ENCODE measurements at places on chromosomes 3 and 15.
A peak's percentile ranks its signal among the peaks of the same experiment; 100 is the strongest.

GRCh38 chr3:153927107-153927506 lies 194.1 kb upstream of the ARHGEF26 start:
- no peak for DNase-seq

DNA sequence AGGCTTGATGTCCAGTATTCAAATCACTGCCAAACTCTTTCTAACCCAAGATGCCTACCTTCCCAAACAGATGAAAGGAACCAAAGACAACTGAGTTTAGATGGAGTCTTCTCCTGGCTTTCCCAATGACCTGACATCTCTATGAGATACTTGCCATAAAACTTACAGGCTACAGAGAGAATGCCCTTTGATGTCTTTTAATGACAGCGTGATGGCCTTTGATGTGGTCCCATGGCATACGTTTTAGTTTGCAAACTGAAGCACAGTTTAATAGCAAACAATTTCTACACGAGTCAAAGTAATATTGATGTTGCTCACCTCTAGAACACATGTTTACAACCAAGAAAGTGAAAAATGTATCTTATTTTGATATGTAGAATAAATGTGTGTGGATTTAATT lies 73.2 kb downstream of the ZIC4 start:
- no peak for DNase-seq

GRCh38 chr3:48783304-48783703 lies 64.4 kb downstream of the PRKAR2A start:
- DNase-seq = no peak

DNA sequence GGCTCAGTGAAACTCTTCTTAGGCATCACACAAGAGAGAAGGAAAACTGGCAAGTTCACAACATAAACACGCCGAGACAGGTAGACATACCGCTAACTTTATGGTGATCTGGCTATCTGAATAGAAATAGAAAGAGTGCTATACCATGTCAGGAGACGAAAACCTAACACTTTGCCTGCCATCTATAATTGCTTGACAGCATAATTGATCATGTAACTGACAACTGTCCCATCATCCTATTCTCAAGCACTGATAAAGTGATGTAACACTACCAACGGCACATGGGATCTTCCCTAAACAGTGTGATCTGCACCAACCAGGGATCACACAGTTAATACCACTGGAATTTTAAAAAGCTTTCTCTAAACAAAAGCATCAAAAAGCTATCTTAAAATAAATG lies 270.9 kb upstream of the NSMCE3 start:
- DNase-seq = no peak

DNA sequence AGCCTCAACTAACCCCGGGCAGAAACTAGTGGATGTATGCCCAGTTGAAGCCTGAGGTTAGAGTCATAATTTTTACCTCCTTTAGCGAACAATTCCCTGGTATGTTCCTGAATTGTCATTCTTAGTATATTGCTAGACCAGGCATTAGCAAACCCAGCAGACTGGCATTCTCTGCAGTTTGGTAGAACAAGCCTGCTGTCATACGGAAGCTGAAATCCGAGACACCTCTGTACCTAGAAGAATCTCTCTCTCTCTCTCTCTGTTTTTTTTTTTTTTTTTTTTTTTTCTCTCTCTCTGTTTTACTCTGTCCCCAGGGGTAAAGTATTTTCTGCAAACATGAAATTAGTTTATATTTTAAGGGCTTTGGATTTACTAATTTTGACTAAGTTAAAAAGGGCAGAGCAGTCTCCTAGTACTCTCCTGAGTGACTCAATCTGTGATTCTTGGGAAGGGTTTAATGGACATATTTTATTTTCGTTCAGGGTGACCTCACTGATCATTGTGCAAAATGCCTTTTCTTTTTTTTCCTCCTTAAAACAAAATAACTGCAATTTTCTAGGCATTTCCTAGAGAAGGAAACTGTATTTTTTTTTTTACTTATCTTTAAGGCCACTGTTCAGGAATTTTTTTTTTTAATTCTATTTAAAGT lies 133.6 kb upstream of the ICE2 start:
- no peak for DNase-seq

- no peak for DNase-seq
Observed at GRCh38 chr3:12467746-12468145, 16.5 kb upstream of the TSEN2 start.

DNA sequence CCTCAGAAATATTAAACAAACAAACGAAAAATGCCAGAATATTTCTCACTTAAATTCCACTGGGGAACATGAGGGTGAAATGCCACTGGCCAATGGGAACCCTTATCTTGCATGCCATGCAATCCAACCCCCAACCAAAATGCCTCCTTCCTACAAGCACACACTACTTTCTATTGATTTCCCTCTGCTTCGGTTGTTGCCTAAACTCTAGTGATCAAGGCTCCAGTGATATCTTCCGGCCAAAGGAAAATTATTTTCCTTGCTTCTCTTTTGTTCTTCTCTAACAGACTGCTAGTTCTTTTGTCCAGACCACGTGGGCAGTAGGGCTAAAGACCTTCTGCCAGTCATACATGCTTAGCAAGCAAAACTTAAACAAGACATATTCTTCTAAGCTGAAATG lies 115.7 kb downstream of the TMCC1 start:
- no peak for DNase-seq

GRCh38 chr3:127351775-127352350 lies 64.0 kb upstream of the PRR20G start:
- no peak for DNase-seq

GRCh38 chr3:18234717-18235335 lies 190.3 kb downstream of the SATB1 start:
- DNase-seq = no peak

- DNase-seq = no peak
Observed at GRCh38 chr3:52535411-52536111, 844 bp upstream of the UQCC5 start.

- no peak for DNase-seq
Observed at GRCh38 chr3:139522421-139522820, 17.1 kb downstream of the RBP1 start.

GRCh38 chr3:121698901-121699300 lies 38.2 kb upstream of the HCLS1 start:
- no peak for DNase-seq

DNA sequence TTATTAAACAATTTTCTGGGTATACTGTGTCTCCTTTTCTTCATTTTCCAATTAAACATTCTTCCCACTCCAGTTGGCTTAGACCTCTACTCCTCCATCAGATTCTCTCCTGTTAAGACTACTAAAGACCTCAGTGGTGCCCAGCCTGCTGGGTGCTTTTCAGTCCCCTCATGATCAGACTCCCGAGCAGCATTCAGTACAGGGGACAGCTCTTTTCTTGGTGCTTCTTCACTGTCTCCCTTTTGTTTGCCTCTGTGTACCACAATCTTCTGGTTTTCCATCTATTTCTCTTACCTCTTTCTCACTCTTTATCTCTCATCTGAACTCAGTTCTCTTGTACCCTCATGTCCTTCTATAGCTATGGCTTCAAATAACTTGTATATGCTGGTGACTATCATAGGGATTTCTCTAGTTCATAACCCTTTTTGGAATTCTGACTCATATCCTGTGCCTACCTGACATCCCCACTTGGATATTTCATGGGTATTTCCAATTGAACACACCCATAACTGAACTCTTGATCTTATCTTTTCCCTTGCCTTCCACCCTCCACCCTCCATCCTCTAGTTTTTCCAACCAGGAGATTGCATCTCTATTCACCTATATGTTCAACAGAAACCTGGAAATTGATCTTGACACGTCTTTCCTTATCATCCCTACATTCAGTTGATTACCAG lies 55.6 kb upstream of the ABHD10 start:
- DNase-seq = no peak

- no peak for DNase-seq
Observed at GRCh38 chr3:122067588-122068240, 12.6 kb downstream of the CD86 start.

DNA sequence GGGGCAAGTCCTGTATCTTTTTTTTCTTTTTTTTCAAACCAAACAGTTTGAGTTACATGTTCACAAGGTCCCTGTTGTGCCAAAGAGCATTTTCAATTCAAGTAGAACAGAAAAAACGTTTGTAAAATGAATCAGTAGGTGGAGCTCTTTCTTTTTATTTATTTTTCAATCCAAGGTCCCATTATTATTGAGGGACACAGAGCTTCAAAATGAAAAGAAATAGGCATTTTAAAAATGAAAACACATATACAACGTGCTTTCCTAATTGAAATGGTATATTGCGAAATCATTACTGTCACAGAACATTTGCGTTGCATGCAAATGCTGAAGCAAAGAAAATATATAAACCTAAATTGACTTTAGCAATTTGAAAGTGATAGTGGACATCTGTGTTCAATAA lies 711.0 kb downstream of the MECOM start:
- peak; percentile 19 for DNase-seq

- DNase-seq = no peak
Observed at GRCh38 chr3:129686941-129687340, 80.5 kb upstream of the PLXND1 start.

DNA sequence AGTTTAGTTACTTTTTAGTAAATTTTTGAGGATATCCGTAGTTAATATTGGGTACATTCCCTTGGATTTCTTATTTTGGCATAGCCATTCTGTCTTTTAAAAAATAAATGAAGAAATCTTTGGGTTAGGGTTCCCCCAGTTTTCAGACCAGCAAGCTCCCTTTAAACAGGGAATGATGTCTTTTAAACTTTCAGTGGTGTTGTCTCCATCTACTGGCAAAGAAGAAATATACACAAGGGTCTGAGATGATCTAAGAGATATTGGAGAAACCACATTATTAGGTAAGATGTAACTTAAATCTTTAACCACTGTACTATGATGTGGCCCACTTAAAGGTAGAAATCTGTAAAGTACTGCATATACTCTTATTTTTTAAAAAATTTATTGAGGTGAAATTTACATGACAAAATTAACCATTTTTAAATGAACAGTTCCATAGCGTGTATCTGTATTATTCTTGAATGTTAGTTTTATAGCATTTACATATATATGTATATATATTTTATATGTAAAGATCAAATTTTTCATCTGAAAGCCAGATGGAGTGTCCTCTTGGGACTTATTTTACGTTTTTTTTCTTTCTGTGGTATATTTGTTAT lies 35.1 kb upstream of the EIF3J start:
- DNase-seq = no peak

- DNase-seq = no peak
Observed at GRCh38 chr15:42010434-42010833, 10.4 kb downstream of the PLA2G4E start.

DNA sequence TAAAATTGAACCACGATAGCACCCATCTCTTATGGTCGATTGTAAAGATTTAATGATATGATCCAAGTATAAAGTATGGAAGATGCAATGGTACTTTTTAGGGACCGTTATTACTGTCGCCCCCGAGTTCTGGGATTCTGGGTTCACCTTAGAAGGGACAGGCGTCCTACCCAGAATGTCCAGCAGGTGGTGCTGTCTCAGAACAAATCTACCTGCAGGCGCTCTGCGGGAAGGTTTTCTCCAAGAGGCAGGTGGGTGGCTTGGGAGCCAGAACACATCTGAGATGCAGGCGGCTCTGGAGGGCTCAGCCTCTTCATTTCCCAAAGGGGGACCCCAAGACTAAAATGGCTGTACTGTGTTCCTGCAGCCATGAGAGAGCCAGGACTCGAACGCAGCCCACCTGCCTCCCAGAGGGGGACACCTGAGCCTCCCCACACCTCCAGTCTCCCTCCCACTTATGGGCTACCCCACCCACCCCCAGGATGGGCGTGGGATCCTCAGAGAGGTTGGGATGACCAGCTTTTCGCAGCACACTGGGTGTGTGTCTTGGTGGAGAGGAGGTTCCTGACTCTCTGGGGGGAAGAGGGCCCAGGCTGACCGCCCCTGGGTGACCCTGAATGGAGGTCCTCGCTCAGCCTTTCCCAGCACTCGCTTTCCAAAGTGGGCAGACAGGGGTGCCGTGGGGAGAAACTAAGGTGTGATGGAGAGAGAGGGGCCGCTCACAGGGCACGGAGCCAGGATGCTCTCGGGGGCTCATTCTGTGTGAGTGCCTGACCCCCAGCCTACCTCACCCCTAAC lies 28.1 kb upstream of the CORO2B start:
- peak; percentile 66 for DNase-seq

- no peak for DNase-seq
Observed at GRCh38 chr15:76339305-76340197, 3.0 kb downstream of the ISL2 start.

DNA sequence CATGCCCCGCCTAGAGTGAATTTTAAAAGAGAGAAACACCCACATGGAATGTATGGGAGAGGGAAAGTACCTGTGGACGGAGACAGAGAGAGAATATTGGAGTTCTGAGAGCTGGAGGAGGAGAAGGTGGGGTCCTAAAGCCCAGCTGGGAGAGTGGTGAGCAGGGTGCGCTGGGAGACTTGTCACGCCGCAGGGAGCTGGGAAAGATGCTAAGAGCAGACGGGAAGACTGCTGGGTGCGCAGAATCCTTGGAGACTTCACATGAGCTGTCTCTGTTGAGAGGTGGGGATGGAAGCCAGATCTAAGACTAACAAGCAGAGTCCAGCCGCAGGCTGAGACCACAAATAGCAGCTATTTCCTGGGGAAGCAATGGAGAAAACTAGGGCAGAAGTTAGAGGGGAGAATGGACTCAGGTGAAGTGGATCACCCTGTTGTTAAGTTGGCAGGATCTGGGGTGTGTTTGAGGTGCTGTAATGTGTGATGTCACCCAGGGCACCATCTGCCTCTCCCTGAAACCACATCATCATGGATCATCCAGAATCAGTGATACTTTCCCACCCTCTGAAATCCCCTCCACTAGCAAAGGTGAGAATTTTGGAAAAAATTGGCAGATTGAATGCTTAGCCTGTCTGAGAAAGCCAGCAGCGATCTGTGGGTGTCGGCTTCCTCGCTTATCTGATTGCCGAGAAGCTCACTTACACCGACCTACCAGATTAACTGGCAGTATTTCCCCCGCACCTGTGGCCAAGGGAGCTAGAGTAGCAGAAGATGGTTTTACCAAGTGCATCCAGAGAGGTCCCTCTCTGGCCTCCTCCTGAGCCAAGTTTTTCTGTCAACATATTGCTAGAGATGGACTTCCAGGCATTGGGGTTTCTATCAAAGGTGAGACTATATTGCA lies 174.8 kb upstream of the BHLHE40 start:
- DNase-seq = no peak

- DNase-seq = no peak
Observed at GRCh38 chr15:66872405-66872804, 170.4 kb downstream of the SMAD6 start.

GRCh38 chr3:7684182-7684715 lies 817.4 kb upstream of the LMCD1 start:
- no peak for DNase-seq

GRCh38 chr15:78873793-78874765 lies 1.4 kb downstream of the MORF4L1 start:
- no peak for DNase-seq

GRCh38 chr15:89898614-89899294 lies 5.0 kb upstream of the AP3S2 start:
- DNase-seq = peak; percentile 5
